ENCODE measurements at places on chromosomes 2 and 18. TPM values are rescaled to one million over a fixed set of nuclear protein-coding genes. Genes with fewer than 3 reads are reported as not detected.

Gene TSHZ1
- total RNA-seq: 23.3 TPM

Gene SPP2
- not detected for total RNA-seq

Gene CNDP1
- 9.8 TPM for total RNA-seq

Gene SCYGR8
- not detected for total RNA-seq

- H3K27me3 ChIP-seq: no peaks in the 10 kb centered on the region
- DNase-seq: no peak
- no peak overlapping the region for H3K4me3 ChIP-seq
These were observed 94.8 kb upstream of the SEC11C start for GRCh38 chr18:59044855-59045254.

DNA sequence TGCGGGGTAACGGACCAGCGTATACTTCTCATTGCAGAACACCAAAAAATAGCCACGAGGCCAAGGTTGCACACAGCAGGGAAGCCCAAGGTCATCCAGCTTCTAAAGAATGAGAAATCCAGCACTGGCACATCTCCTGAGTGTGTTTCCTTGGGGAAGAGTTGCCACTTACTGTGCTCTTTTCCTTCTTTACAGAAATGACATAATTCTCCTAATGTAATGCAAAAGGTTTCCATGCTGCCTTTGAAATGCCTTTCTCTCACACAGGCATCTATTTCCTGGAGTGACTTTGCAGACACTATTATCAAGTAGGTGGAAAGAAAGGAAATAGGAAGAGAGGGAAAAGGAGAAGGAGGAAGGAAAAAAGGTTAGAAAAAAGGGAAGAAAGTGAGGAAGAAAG lies 862.1 kb upstream of the CELF4 start:
- no peak for DNase-seq
- no peaks in the 10 kb centered on the region for H3K4me1 ChIP-seq
- no peaks in the 10 kb centered on the region for H3K27me3 ChIP-seq
- no peak overlapping the region for H3K4me3 ChIP-seq
- H3K36me3 ChIP-seq: no peaks in the 10 kb centered on the region

DNA sequence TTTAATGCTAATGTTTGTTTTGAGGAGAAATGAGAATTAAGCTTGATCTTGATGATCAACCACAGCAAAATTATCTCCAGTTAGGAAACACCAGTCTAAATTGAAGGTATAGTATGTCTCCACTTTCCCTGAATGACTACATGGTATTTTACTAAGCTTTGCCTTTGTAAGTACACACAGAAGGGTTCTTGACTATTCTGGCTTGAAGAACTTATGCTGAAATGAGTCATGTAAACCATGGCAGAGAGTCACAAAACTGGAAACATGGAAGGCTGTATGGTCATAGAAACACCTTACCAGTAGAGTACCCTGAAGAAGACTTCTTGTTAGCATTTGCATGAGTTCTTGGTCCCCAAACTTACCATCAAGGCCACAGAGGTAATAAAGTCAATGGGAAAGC lies 250.5 kb downstream of the SLC8A1 start:
- H3K27ac ChIP-seq: no peak overlapping the region
- no peaks in the 10 kb centered on the region for H3K27me3 ChIP-seq
- DNase-seq: no peak
- no peaks in the 10 kb centered on the region for H3K36me3 ChIP-seq
- H3K4me3 ChIP-seq: no peak overlapping the region

GRCh38 chr2:46010925-46011490 lies 286.2 kb upstream of the EPAS1 start:
- DNase-seq: no peak
- H3K4me1 ChIP-seq: no peaks in the 10 kb centered on the region
- H3K27me3 ChIP-seq: no peaks in the 10 kb centered on the region
- no peaks in the 10 kb centered on the region for H3K36me3 ChIP-seq
- no peak overlapping the region for H3K27ac ChIP-seq

GRCh38 chr2:225471482-225471881 lies 72.0 kb downstream of the NYAP2 start:
- no peaks in the 10 kb centered on the region for H3K36me3 ChIP-seq
- DNase-seq: no peak
- no peaks in the 10 kb centered on the region for H3K4me1 ChIP-seq
- no peak overlapping the region for H3K27ac ChIP-seq
- H3K27me3 ChIP-seq: no peaks in the 10 kb centered on the region

DNA sequence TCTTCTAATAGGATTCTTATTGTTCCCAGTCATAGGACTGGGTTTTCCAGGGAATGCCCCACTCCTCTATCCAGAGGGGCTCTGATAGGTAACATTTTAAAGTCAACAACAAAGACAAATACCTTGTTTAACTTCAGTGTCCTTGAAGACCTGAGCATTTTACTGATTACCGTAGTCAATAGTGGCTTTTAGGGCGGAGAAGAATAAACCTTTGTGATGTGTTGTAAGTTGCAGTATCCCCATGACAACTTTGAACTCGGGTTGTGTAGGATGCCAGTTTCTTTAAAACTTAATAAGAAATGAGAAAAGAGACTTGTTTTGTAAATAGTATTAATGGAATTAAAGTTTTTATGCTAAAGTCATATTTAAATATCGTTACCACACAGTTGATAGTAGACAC lies 6.0 kb downstream of the GATA6 start:
- no peak for DNase-seq
- no peaks in the 10 kb centered on the region for H3K36me3 ChIP-seq
- H3K4me1 ChIP-seq: peaks cover 10% of the 10 kb centered on the region
- no peaks in the 10 kb centered on the region for H3K27me3 ChIP-seq
- no peak overlapping the region for H3K27ac ChIP-seq

DNA sequence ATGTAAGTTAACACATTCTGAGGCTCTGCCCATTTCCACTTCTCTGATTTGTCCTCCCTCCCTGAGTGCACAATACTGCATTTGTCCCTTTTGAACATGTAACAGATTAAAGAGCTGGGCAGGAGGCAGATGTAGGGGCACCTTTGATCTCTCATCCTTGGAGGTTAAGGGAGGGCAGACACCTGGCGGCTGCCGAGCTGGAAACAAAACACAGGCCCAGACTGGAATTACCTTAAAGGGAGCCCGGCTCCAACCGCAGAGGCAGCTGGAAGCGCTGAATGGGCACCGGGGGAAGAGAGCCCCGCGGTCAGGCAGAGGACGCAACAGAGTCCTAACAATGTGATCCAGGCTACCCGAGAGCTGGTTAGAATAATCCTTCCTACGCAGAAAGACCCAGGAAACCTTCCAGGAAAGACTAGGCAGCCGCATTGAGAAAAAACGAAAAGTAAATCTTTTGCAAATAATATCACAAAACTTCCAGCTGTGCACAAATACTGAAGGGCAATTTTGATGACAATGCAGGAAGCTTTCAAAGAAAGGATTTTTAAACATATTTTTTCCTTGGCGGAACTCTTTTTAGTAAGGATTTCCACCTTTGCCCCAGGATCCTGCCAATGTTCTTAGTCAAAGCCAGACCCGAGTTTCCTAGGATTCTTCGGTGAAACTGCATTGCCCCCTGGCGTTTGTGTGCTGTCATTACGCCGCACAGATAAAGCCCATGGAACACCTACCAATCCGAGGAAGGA lies 216.0 kb downstream of the TGIF1 start:
- peak overlapping the region; percentile 26 for H3K4me3 ChIP-seq
- DNase-seq: peak; percentile 91
- peak overlapping the region; percentile 14 for H3K27ac ChIP-seq
- no peaks in the 10 kb centered on the region for H3K27me3 ChIP-seq
- H3K4me1 ChIP-seq: peaks cover 7% of the 10 kb centered on the region
- no peaks in the 10 kb centered on the region for H3K36me3 ChIP-seq

DNA sequence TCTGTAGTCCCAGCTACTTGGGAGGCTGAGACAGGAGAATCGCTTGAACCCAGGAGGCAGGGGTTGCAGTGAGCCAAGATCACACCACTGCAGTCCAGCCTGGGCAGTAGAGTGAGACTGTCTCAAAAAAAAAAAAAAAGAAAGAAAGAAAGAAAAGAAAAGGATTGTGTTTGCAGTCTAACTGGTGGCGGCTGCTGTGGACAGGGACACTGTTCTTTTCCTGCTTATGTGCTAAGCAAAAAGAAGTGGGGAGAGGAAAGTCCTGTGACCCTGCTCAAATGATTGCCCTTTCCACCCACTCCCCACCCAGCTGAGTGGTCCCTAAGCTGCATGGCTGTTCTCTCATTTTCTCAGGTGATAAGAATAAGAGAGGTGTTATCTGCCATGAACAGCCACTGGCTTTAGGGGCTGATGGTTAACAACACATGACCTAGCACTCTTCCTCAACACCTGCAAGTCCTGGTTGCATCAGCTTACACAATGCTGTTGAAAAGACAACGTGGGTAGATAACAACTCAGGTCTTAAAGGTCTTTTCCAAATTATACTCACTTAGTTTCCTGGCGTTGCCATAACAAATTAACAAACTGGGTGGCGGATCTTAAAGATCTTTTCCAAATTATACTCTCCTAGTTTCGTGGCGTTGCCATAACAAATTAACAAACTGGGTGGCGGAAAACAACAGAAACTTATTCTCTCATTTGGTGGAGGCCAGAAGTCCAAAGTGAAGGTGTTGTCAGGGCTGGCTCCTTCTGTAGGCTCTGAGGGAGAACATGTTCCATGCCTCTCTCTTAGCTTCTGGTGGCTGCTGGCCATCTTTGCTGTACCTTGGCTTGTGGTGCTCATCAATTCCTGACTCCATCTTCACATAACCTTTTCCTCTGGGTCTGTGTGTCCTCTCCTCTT lies 90.3 kb upstream of the RTN4 start:
- peaks cover 13% of the 10 kb centered on the region for H3K4me1 ChIP-seq
- H3K27ac ChIP-seq: no peak overlapping the region
- H3K27me3 ChIP-seq: no peaks in the 10 kb centered on the region
- H3K36me3 ChIP-seq: no peaks in the 10 kb centered on the region
- no peak overlapping the region for H3K4me3 ChIP-seq
- DNase-seq: no peak
